ENCODE measurements at places on chromosomes 2 and 18.

GRCh38 chr18:8871489-8871888, 166.1 kb downstream of the MTCL1 start:
- DNase-seq: no peak

DNA sequence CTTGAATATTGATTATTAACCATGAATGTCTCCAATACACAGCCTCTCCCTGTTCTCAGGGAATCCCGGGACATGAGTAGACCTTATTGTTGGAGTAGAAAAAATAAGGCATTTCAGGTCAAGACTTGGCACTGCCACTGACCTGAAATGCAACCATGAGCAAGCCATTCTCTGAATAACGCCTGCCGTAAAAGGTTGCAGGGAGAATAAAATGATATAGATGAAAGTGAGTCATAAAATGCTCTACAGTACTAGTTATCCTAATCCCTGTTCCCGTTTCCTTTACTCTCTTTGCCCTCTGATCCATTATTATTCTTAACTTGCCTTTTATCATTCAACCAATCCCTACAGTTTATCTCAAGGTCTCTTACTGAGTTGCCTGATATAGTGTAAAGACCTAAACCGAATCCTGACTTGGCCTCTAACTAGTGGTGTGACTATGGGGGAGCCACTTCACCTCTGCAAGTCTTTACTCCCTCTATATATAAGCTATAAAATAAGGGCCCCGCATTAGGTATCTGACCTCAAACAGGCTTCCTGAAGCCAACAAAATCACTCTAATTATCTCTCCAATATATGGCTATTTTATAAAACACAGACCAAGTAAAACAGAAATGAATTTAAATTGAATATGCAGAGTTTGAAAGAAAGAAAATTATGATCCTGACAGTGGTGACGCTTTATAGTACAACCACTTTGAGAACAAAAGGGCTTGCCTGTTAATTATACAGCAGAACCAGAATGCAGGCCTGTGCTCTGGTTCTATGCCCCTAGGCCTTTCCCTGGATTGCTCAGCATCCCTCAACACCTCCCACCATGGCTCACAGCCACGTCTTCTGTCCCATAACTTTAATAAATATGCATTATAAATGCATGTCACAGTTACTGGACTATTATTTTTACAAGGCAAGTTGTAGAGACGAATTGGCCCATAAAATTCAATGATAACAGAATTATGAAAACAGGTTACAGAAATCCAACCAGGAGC, 183.1 kb downstream of the STK39 start:
- no peak for DNase-seq

GRCh38 chr2:191885650-191886049, 38.8 kb upstream of the CAVIN2 start:
- no peak for DNase-seq

DNA sequence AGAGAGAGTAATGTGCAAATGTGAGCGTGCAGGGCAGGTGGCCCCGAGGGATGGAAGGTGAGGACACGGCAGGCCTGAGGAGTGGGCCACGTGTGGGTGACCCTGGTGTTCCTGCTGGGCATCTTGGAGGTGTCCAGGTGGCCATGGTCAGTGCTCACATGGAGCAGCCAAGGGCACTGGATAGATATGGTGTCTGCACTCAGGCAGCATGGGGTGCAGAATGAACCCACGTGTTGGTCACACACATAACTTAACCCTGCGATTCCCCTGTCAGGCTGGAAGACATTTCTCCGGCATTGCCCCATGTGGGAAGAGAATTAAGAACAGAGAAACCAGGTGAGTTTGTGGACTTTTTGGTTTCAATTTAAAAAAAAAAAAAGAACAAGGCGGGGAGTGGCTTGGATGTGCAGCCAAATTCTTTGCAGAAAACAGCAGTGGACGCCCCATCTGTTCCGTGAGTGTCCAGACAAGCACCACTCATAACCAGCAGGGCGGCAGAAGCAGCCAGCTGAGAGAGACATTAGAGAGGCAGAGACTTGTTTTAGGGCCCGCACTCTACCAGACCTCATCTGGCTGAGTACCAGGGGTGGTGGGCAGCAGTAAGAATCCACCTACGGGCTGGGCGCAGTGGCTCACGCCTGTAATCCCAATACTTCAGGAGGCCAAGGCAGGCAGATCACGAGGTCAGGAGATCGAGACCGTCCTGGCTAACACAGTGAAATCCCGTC, 249.8 kb downstream of the ACKR3 start:
- DNase-seq: no peak

- DNase-seq: no peak
Measured at GRCh38 chr2:30770816-30771576, 36.2 kb downstream of the CAPN13 start.

DNA sequence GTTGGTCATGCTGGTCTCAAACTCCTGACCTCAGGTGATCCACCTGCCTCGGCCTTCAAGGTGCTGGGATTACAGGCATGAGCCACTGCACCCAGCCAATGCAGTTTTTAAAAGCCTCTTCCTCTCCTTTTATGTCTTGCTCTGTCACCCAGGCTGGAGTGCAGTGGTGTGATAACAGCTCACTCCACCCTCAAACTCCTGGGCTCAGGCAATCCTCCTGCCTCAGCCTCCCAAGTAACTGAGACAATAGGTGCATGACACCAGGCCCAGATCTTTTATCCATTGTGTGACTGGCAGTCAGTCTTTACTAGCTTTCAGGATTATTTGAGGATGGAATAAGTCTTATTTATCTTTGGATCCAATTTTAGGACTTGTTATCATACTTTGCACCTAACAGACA, 13.2 kb downstream of the KCTD18 start:
- no peak for DNase-seq

GRCh38 chr2:76763276-76763675, 758.9 kb downstream of the LRRTM4 start:
- no peak for DNase-seq

- DNase-seq: no peak
Measured at GRCh38 chr2:99461828-99462483, 27.9 kb downstream of the REV1 start.

GRCh38 chr2:240360645-240361475, 74.6 kb upstream of the GPC1 start:
- no peak for DNase-seq

GRCh38 chr2:241567776-241568175, 9.2 kb downstream of the BOK start:
- DNase-seq: no peak

DNA sequence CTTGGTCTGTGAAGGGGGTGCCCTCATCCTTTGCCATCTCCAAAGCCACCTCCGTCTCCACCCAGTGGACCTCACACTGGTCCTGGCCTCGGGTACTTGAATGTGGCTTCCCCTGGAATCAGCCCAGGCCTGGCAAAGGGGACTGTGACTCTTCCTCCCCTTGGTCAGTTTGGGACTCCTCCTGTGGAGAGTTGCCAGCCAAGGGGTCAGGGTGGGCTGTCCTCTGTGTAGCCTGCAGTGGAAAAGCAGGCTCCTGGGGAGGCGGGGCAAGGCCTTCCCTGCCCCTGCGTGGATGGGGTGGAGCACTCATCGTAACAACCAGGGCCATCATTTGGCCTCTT, 59.8 kb downstream of the INHBB start:
- no peak for DNase-seq

- DNase-seq: no peak
Measured at GRCh38 chr2:52139241-52139640, 1107.3 kb upstream of the NRXN1 start.

DNA sequence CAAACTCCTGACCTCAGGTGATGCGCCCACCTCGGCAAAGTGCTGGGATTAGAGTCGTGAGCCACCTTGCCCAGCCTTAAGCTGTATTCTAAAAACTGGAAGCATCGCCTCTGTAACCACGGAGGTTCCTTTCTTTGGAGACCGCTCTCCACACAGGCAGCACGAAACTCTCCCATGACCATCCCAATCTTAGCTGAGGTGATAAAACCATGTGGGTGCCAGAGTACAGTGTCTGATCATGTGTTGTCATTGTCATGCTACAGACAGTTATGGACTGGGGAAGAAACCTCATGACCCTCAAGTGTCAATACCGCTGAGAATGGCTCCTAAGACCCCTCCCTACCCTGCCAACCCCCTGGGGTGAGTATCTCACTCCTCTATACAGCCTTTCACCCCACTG, 41.4 kb upstream of the EPG5 start:
- DNase-seq: no peak

GRCh38 chr2:17580319-17580715, 39.8 kb downstream of the VSNL1 start:
- no peak for DNase-seq

DNA sequence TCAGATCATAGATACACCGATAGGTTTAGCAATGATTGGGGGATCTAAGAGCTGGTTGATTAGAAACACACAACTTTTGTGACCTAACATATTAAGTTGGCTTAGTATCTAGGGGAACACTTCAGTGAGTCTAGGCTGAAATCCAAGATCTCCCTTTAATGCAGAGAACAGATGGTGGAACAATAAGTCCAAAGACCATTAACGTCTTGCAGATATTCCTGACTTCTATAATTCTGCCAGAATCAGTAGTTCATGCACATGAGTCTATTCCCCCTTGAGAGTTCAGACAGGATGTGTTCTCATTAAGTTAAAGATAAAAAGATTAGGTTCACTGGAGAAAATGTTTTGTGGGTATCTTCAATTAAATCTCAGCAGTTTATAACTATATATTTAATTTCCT, 506.5 kb downstream of the TSN start:
- DNase-seq: no peak

DNA sequence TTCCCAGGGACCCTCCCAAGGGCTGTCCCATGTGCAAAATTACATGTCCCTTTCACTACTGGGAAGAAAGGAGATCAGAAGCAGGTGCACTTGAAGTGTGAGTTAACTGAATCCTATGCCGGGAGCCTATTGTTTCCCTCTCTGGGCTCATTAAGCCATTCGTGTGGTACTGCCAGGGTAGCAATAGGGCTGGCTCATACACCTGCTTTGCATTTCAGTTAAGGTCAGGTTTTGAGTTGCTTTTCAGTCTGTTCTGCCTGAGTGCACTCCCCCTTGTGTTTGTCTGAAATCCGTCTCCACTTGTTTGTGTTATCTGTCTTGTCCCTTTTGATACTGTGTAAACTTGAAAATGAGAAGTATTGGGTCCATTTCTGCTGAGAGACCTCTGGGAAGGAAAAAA, 1232.6 kb upstream of the NRXN1 start:
- DNase-seq: no peak

DNA sequence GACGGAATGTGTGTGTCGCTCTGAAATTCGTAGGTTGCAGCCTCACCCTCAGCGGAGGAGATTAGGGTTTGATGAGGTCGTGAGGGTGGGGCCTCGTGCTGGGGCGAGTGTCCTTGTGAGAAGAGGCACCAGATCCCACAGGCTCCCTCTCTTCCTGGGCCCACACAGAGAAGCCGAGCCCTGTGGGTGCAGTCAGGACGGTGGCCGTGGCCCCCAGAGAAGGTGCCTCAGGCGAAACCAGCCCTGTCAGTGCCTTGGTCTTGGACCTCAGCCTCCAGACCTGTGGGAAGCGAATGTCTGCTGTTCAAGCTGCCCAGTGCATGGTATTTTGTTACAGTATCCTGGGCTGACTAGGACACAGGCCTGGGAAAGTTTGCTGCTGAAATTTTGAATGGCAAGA, 108.0 kb upstream of the ALKAL2 start:
- no peak for DNase-seq

- no peak for DNase-seq
Measured at GRCh38 chr2:170019060-170019805, 158.7 kb upstream of the MYO3B start.

DNA sequence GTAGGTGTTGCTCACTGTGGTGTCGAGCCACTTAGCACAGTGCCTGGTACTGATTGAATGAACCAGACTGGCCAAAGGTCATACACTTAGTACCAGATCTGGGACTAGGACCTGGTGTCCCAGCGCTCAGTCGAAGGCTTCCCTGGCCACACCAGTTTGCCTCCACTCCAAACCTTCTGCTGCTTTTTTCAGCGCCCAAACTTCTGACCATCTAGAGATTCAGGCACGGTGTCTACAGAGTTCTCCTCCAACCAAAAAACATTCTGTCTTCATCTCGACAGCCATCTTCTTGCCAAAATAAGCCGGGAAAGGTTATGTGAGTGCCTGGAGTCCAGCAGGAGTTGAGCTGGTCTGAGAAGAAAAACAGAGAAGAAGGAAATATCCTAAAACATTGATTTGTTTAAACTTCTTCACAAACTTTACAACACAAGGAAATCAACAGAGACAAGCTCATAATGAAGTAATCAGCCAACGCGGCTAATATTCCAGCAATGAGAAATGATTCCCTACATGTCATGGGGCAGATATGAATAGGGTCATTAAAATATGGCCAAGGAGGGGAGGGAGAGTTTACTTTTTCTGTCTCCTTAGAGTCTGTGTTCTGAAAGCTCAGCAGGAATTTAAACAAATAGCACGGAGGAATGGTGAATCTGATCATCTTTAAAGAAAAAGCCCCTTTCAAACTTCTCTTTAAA, 2.3 kb upstream of the GLI2 start:
- DNase-seq: no peak

DNA sequence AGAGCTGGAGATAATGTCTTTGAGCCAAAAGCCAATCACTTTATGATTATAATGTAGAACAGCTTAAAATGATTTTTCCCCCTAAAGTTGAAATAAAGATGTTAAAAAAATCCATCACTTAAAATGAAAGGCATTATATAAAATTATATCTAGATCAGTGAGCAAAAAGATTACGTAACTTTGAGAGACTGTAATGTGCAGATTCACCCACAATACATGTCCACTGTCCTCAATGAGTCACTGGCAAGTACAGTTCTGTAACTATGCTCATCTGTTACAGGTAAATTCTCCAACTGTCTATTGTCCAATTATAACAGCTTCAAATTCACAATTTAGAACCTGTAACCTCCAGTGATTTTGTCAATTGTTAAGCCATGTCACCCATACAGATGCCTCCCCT, 19.0 kb downstream of the FAM161A start:
- DNase-seq: no peak

- no peak for DNase-seq
Measured at GRCh38 chr2:219125886-219126270, 34.7 kb downstream of the NHEJ1 start.

GRCh38 chr2:165777522-165778186, 16.4 kb downstream of the GALNT3 start:
- DNase-seq: no peak

DNA sequence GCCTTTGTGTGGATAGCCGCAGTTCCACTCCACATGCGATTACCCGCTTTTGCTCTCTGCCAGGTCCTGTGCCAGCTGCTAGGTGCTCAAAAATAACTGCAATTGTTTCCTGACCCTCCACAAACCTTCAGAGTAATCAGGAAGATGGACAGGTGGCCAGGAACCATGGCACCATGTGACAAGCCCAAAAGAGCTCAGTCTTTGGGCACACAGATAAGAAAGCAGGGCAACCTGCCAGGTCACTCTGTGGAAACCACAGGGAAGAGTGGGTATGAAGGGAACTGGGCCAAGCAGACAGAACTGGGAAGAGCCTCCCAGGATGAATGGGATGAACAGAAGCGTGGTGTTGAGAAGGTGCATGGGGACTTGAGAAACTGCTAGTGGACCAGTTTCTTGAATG, 79.4 kb upstream of the AGAP1 start:
- no peak for DNase-seq

GRCh38 chr2:204027091-204027490, 90.5 kb downstream of the ICOS start:
- no peak for DNase-seq

All from activated CD4-positive, alpha-beta T cell treated with anti-CD3 and anti-CD28 coated beads, Interleukin-2, amount 50 U/mL, for 48 hours (primary cell).